ENCODE measurements at places on chromosomes 2 and 18. TPM values are rescaled to one million over a fixed set of nuclear protein-coding genes. Genes with fewer than 3 reads are reported as not detected.

The PAX3 gene
- total RNA-seq = not detected

The RFTN2 gene
- total RNA-seq = 18.3 TPM

The ASB18 gene
- total RNA-seq = not detected

The MOGAT1 gene
- not detected for total RNA-seq

The SRD5A2 gene
- total RNA-seq = not detected

DNA sequence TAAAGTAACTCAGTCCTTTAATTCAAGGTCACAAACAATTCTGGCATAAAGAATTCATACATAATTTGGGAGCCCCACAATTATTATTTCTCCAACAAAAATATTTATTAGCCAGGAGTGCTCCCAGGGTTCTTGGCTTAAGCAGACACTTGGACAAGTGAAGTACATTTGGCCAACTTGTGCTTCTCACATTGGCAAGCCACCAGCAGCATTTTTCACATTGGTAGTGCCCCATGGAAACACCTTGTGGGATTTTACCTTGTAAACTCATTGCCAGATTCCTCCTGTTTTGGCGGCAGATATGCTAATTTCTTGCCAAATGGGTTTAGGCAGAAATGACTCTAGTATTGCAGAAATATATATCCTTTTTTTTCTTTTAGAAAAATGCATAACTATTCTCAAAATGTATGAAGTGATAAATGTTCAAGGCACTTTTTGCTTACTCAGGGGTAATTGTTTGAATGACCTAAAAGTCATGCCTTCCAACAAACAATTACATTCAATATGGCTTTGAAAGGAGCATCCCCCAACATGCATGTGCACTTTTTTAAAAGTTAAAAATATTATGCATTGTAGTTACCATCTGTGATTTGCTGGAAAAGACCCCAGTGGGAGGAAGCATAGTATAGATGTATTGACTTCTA, 113.5 kb downstream of the CSRNP3 start:
- no peak for DNase-seq

DNA sequence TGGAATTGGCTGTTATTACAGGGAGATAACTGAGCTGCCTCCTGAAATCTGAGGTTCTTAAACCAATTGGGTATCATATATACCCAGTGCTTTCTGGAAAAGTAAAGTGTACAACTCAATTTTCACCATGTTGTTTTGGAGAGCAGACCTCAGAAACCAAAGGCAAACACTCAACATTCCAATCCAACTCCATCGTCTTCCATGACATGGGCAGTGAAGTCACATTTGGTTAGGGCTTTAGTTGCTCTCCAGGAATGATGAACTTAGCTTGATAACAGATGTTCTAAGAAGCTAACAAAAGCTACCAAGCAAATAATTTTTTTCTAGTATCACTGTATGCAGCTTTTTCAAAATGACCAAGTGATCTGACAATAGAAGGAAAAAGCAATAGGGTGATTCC, 107.0 kb upstream of the SLC35G4 start:
- DNase-seq = no peak

GRCh38 chr2:186717320-186718007, 23.6 kb downstream of the FAM171B start:
- DNase-seq = no peak

DNA sequence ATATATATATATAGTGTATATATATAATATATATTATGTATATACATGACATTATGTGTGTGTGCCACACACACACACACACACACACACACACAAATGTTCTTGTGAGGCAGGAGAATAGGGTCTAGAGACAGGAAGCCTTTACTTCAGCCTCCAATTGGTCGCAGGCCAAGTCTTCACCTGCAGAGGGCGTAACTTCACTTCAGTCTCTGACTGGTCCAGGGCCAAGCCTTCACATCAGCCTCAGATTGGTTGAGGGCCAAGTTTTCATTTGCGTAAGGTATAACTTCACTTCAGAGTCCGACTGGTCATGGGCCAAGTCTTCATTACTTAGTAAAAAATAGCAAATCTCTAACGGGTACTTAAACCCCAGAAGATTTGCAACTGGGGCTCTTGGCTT, 13.2 kb upstream of the SS18 start:
- no peak for DNase-seq

DNA sequence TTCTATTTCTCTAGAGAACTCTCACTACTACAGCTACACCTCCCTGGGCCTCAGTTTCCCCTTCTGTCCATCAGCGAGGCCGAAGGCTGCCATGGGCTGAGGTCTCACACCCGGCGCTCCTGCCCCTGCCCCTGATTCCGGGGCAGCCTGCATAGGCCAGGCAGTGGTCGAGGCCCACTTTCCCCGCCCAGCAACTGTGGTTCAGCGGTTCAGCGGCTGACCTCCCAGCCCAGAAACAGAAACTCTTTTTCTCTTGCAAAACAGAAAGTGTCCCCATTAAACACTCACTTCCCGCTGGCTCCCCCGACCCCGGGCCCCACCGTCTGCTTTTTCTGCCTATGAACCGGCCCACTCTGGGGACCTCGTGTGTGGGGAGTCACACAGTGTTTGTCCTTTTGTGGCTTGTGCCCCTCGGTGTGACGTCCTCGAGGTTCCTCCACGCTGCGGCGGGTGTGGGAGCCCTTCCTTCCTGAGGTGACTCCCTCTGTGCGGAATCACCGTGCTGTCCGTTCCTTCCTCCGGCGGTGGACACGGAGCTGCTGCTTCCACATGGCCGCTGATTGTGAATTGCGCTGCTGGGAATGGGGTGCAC, 16.0 kb downstream of the PDCD1 start:
- no peak for DNase-seq

DNA sequence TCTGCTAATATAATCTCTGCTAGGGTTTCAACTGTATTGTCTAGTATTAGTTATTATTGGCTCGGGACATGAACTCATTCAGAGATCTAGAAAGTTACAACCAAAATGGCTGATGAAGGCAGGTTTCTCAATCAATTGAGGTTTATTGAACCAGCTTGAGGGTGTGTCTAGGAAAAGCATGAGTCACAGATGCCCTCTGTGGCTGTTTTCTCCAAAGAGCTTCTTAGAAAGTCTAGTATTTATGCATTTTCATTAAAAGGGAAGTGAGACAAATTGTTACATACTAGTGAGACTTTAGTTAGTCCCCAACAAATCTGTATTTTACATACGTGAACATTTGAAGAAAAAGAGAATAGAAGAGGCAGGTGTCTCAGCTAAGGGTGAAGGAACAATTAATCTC, 23.0 kb upstream of the RTTN start:
- DNase-seq = no peak

DNA sequence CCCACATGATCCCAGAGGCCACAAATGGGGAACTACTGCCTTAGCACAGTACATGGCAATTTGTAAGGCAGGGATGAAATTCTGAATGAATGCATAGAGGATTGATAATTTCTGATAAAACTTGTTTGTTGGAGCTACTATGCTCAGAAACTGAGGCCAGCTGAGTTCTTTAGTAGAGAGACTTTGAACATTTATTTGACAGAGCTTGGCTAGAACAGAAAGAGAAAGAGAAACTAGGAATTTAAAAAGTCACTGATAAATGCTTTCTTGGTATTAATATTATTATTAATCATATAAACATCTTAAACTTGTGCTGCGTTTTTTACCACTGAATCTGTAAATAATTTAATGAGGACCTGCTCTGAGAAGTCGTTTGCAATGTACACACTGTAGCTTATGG, 923.7 kb upstream of the CNTNAP5 start:
- DNase-seq = no peak

- no peak for DNase-seq
These were observed 77.3 kb upstream of the CTLA4 start for GRCh38 chr2:203790134-203790852.

DNA sequence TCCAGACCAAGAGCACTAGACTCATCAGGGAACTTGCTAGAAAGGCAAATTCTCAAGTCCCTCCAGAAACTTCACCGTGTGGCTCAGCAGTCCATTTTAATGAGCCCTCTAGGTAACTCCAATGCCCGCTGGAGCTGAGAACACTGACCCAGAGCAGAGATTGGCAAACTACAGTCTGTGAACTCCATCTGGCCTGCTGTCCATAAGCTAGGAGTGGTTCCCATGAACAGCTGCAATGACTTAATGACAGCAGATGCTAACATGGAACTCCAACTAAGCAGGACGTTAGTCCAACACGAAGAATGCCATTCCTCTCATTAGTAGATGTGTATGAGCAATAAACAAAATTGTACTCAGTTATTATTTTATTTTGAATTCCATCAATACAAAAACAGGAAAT, 371.9 kb downstream of the STK39 start:
- DNase-seq = no peak

DNA sequence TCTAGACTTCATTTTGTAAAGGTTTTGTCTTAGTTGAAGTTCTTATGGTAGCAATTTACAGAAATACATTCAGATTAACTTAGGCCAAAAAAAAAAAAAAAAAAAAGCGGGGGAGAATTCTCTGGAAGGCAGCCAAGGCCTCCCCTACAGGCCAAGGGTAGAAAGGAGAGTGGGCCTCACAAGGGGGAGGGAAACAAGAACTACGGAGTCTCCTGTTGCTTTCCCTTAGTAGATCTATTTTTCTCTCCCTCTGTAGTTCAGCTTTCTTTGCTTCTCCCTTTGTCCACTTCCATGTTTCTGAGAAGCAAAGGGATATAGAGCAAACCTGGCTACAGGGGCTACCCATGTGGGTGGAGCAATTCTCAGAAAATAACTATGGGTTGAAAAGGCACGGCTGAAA, 2.4 kb upstream of the STK11IP start:
- no peak for DNase-seq

DNA sequence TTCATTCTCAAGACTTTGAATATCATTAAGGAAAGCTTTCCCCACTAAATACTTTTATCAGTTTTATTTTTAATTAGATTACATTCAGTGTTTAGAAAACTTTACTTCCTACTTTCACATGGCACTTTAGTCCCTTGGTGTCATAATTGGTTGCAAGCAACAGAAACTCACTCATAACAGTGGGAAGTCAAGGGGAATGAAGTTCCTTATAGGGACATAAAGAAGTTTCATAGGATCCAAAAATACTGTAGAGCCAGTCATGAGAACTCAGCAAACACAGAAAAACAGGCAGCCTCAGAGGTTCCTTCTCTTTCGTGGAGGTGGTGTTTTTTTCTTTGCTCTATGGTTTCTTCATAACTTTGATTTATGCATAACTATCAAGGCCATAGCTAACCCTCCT, 809.0 kb downstream of the BCL11A start:
- no peak for DNase-seq

- DNase-seq = no peak
These were observed 182.6 kb upstream of the PKDCC start for GRCh38 chr2:41865263-41865662.

- no peak for DNase-seq
These were observed 150.1 kb downstream of the ANTXR1 start for GRCh38 chr2:69163109-69163508.

- DNase-seq = no peak
These were observed 693 bp downstream of the UBE2F start for GRCh38 chr2:237967463-237967951.

DNA sequence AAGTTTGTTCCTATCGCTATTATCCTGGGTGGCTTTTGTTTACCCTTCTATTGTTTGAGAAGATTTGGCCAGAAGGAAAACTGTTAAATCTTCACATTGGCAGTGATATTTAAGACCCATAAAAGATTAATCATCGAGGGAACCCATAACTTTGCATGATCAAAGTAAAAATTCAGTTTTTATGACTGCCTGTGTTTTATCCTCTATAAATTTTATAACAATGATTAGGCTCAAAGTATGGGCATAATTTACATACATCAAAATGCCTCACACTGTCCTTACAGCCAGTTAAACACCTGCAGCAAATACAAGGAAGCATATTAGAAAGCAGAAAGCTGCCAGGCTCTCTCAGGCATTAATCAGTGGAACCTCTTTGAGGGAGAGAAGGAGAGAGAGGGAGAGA, 289.1 kb downstream of the ICOS start:
- DNase-seq = no peak

- DNase-seq = no peak
These were observed 9.2 kb upstream of the HDAC4 start for GRCh38 chr2:239409976-239410375.

- no peak for DNase-seq
These were observed 386.2 kb downstream of the PTPRM start for GRCh38 chr18:7953095-7953958.

DNA sequence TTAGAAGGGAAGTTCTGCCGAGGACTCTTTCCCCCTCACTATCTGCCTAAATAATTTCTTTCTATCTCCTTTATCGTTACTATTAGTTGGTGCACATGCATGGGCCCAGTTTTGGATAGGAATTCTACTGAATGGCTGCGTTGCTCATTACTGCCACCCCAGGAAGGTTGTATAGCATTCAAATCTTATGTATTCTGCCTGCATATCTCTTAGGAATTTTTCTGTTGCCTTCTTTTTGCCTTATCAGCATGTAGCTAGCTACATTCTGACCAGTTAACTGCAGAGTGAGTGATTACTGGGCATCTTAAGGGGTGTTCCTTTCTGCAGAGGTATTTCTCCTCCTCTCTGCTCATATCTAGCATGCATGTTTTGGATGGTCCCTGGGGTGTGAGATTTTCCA, 239.6 kb downstream of the TDRD15 start:
- DNase-seq = no peak

- no peak for DNase-seq
These were observed 314 bp upstream of the SSB start for GRCh38 chr2:169798397-169798717.

GRCh38 chr2:39470580-39470979, 33.5 kb upstream of the MAP4K3 start:
- no peak for DNase-seq

DNA sequence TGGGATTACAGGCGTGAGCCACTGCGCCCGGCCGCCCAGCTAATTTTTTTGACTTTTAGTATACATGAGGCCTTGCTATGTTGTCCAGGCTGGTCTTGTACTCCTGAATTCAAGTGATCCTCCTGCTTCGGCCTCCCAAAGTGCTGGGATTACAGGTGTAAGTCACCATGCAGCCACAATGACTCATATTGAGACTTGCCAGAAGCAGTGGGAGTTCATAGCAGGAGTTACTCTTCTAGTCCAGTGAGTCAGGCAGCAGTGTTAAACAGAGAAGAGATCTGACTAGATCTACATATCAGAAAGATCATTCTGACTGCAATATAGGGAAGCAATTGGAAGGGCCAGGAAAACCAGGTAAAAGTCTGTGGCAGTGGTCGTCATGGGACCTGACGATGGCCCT, 1.5 kb upstream of the FLACC1 start:
- DNase-seq = no peak

DNA sequence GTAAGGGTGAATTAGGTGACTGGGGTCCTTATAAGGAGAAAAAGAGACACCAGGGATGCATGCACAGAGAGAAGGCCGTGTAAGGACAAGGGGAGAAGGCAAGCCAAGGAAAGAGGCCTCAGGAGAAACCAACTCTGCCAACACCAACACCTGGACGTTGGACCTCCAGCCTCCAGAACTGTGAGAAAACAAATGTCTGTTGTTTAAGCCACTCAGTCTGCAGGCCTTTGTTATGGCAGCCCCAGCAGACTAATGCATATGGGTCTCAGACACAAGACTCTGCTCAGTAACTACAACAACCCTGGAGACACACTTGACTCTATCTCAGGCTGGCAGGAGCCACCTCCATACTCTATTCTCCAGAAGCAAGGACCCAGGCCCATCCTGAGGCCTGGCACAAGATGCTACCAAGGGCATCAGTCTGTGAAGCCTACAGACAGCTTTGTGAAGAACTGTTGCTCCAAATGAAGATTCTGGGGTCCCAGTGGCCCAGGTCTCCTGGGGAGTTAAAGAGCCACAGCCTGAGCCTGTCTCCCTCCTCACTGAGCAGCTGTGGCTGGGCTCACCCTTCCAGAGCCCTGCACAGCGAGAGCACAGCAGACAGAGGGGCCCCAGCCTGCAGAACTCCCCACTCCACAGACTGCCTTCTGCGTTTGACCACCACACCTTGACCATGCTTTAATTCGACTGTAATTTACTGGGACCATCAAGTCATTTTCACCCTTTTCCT, 43.0 kb upstream of the SLC35G4 start:
- no peak for DNase-seq

All from omental fat pad (tissue), 4 donors.